ENCODE measurements at places on chromosomes 7 and 10.

DNA sequence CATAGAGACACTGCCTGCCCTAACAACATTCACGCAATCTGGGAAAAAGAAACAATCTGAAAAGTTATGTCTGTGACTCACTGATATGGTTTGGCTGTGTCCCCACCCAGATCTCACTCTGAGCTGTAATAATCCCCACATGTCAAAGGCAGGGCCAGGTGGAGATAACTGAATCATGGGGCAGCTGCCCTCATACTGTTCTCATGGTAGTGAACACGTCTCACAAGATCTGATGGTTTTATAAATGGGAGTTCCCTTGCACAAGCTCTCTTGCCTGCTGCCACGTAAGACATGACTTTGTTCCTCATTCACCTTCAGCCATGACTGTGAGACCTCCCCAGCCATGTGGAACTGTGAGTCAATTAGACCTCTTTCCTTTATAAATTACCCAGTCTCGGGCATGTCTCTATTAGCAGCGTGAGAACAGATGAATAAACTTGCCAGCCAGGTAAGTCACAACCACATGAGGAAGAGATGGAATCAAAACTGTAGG lies 341.5 kb upstream of the AOAH start:
- no peak for DNase-seq

DNA sequence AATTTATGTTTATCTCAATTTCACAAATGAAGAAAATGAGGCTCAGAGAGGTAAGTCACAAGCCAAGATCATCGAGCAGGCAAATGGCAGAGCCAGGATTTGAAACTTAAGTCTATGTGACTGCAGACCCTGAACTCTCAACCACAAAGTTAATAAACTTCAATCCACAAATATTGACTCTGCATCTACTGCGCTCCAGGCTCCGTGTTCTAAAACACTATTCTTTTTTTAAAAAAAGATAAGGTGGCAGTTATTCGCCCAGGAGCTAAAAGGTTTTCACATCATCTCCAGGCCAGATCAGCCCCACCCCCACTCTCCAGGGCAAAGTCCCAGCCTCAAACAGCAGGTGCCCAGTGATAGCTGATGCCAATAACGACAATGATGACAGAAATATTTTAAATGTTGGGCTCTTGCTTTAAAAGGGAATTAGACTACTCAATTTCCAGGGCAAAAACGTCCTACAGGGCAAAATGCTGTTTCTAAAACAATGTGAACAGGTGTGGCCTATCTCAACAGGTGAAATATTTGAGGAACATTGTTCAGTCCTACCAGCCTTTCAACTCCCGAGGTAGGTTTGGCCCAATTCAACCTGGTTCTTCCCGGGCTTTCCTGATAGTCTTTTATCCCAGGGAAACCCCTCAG lies 85.2 kb downstream of the SORBS1 start:
- no peak for DNase-seq

- DNase-seq: no peak
These were observed 50.3 kb upstream of the ATP6V0A4 start for GRCh38 chr7:138848056-138848980.

DNA sequence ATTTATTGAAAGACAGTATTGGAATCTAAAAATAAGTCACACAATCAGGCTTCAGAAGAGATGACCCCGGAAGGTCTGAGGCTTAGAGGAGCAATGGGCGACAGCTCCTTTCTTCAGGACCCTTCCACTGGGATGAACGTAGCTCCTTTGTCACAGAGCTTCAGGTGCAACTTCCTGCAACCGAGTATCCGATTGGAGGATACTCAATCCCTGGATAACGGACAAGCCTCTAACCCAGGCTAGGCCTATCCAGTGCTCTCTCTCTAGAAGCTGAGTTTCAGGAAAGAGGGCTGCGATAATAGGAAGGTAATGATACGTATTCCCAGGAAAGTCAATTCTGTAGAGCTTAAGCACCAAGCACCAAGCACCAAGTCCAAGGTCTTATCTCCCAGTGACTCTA lies 349.4 kb upstream of the NPSR1 start:
- no peak for DNase-seq

- no peak for DNase-seq
These were observed 2.3 kb downstream of the DENND2A start for GRCh38 chr7:140638173-140638791.

GRCh38 chr10:7408291-7409044 lies 2.4 kb downstream of the SFMBT2 start:
- no peak for DNase-seq

DNA sequence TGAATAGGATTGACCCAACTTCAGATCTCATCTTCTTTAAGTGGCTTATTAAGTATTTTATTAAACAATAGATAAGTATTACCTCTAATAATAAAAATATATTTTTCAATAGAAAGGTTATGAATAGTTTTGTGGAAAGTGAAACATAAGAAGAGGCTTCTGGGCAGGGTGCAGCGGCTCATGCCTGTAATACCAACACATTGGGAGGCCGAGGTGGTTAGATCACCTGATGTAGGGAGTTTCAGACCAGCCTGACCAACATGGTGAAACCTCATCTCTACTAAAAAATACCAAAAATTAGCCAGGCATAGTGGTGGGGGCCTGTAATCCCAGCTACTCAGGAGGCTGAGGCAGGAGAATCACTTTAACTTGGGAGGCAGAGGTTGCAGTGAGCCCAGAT lies 26.5 kb downstream of the GPR85 start:
- DNase-seq: no peak

DNA sequence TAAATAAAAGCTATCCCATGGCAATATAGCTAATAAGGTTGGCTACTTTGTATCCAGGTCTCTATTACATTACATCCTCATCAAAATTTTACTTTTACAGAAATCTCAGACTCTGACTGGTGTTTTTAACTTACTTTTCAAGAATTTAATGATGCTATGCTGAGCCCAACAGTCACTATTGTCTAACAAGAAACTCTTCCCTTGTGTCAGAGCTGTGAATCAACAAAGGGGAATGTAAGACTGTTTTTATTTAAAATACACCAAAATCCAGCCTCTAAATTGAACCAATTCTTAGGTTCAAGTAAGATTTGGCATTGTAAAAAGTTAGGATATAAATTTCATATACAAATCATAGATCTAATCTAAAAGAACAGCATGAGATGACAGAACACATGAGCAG lies 7.0 kb downstream of the RTKN2 start:
- DNase-seq: no peak

Data from GOT3 (cell line).